NCI-H2171 treated with DMSO at 0.1 percent for 48 hours (cell line): ENCODE measurements at places on chromosomes 4 and X.
A peak's percentile ranks its signal among the peaks of the same experiment; 100 is the strongest.

DNA sequence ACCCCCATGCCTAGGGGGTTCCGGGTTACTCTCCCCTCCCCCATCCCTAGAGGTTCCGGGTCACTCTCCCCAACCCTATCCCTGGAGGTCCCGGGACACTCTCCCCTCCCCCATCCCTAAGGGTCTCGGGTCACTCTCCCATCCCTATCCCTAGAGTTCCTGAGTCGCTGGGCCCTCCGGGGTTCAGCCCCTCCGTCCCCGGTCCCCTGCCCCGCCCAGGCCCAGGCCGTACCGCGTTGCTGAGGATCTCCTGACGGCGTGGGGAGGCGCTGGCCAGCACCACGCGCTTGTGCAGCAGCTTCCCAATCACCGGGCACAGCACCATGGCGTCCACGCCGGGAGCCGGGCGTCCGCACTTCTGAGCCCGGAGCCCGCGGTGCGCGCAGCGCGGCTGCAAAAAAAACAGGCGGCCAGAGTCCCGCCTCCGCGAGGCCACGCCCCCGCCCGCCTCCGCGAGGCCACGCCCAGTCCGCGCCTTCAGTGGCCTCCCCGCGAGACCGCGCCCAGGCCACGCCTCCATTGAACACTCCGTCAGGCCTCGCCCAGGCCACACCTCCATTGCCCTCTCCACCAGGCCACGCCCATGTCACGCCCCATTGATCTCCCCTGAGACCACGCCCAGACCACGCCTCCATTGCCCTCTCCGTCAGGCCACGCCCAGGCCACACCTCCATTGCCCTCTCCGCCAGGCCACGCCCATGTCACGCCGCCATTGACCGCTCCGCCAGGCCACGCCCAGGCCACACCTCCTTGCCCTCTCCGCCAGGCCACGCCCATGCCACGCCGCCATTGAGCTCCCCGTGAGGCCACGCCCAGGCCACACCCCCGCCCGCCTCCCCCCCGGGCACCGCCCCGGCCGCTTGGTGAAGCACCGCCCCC lies at the start of gene ASMTL:
Gene ASMTL, minus strand, starts transcription at position 394 of the 879 bp plus-strand sequence. Its CDS starts 69 bp downstream, at position 325.
- no peak for DNase-seq

DNA sequence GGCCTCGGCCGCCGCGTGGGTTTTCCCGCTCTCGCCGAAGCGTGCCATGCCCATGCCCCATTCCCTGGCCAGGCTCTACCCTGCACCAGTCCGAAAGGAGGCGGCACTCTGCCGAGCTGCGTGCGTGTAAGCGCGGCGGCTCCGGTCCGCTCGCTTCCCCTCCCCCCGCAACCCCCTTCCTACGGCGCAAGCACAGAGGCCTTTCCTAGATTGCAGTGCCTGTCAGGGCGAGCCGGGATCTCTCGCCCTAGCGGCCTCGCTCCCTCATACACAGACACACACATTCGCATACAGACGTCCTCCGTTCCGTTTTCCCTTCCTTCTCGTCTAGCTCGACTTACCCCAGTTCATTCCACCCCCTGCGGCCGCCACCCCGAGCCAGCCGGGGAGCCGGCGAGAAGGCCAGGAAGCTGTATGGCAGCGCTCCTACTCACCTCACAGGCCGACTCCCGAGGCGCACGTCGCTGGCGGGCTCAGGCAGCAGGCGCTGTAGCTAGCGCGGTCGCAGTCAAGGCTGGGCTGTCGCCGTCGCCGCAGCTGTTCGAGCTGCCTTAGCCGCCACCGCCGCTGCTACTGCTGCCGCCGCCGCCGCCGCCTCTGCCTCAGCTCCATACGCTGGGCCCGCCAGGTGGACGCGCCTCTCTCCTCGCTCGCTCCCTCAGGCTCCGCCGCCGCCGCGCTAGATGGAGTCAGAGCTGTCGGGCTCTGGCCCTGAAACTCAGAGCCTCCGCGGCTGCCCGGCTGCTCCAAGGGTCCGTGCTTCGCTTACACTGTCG lies 615 bp downstream of the NEXMIF start:
- DNase-seq, result peak; percentile 61

DNA sequence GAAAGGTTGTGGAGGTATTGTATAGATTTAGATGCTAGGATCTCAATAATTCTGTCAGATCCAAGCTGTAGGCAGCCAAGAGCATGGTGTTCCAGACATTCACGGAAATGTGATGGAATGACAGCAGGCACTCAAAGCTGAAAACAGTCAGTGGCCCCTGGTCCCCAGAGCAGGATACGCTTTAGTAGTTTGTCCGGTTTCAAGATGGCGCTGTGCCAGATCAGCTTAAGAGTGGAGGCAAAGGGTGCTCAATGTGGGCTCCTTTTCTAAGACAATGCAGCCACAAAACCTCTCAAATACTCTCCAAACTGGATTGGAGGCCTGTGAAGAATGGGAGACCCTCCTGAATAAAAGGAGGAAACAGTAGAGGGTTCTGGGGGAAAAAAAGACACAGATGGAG lies 291.2 kb upstream of the HS3ST1 start:
- no peak for DNase-seq

DNA sequence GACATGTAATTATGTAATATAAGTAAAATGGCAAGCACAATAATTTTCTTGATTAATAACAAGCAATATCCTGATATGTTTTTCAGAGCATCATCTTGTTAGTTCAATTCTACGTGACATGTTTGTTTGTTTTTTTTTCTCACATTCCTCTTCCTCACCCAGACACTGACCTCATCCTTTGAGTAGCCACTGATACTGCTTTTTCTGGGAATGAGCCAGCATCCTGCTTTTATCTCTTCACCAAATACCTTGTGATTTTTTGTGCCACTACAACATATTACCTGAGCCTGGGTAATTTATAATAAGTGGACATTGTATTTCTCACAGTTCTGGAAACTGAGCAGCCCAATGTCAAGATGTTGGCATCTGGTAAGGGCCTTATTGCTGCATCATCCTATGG lies 484.0 kb downstream of the NAF1 start:
- no peak for DNase-seq

DNA sequence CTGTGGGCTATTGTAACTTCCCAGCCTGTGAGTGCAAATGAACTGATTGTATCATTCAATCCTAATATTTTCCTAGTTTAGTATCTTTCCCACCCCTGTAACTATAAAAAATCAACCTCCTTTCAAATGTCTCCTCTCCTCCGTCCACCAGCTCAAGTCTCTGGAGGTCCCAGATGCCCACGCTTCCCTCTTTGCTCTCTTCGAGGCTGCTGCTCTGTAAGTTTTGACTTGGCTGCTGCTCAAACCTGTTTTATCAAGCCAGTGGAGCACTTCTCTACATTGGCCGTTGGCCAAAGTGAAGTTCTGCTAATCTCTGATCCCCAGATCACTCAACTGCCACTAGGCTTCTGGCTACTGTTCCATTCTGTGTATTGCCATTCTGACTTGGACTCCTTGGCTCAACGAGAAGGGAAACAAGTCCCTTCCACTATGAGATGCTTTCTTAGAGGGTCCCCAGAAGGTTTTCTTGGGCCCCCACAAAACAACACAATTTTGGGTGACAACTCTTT lies 60.7 kb upstream of the RAPGEF2 start:
- DNase-seq, result peak; percentile 20

GRCh38 chr4:12458621-12459020 lies 1025.5 kb downstream of the RAB28 start:
- DNase-seq, result no peak

DNA sequence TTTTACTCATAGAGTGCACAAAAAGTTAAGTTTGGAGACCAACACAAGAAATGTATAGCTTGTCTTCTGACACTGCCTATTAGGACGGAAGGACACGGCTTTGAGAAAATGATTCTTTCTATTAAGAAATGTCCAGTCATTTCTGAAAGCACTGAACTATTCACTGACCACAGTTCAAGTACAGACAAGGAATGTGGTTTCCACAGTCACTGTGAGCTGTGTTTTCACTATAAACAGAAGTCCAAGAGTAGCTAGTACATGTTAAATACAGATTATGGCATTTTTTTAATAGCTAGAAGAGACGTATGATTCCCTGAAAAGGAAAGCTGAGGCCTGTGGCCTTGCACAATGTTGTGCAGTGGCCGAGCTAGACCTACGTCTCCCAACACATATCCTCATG lies 115.1 kb upstream of the GPM6A start:
- DNase-seq, result no peak

DNA sequence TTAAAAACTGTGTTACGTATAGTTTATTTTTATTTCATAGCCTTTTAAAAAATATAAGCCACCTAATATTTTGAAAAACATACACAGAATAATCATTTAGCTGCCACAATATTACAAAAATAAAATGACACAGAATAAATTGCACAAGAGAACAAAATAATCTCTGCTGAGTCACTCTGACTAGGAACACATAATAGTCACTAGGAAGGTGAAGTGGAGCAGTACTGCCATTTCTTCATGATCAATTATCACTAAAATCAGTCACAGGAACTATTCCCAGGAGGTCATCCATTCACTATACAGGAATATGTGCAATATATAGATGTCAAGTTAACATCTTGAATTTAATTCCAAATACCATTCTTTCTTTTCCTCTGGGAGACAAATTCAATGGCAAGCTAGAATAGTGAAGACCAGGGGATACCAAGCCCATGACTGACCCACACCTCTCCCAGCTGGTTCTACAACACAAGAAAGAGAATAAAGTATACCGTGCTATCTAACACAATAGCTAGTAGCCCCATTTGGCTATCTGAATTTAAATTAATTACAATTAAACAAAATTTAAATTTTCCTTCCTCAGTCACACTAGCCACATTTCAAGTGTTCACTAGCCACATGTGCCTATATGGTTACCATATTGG lies 5.9 kb downstream of the SMIM43 start:
- DNase-seq, result no peak

DNA sequence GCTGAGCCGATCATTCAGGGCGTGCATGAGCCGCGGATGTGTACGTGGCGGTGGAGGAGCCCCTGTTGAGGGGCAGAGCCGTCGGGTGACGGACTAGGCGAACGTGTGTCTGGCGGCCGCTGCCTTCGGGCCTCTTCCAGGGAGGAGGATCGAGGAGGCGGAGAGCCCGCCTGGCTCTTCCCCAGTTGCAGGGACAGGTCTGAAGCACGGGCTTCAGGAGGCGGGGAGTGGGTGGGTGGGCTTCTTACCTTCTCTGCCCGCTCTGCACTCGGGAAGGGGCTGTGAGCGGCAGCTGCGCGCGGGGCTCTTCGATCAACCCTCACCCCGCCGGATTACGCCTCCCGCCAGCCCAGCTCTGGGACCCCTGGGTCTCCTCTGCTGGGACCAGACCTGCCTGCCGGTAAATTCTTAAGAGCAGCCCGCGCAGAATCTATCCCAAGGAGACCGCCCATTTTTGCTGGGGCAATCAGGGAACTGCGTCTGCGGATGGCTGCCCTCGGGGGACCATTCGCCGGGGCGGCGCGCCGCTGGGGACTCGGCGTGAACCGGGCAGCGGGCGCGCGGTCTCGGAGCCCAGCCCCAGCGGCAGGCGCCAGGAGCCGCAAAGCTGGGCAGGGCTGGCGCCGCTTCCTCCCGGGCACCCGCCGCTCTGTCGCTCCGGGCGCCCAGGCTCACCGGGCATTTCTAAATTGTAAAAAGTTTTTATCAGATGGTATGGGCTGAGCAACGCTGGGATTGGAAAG lies 4.9 kb downstream of the PLAC8 start:
- peak; percentile 68 for DNase-seq

DNA sequence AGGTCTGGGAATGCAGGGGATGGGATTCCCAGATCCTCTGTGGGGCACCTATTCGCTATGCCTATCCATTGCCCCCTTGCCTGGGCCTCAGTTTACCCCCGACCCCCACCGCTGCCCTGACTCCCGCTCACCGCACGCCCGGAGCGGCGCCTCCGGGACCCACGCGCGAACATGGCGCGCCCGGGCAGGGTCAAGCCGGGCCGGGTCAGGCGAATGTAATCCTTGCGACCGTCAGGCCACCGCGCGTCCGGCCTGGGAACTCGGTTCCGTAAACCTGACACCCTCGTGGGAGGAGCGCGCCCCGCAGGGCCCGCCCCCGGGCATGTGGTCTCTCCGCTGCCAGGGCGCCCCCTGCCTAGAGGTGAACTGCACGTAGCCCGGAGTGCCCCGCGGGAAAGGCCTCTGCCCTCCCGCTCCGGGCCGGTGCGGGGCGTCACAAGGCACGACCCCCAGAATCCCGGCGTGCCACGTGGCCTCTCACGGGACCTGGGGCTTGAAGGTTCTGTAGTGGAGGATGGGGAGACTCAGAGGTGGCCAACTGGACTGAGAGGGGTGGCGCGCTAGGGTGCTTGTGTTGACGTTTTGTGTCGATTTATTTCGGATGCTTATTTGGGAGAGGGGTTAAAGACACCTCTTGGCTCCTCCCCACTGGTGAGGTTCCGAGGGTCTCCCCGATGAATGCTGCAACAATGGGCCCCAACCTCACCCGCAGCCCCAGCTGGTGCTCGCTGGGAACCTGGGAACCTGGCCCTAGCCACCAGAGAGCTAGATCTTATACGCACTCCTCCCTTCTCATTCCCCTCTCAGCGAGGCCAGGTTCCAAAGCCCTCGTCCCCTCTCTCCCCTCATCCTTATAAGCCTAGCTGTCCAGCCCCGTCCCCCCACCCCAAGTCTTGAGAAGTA lies at the start of gene PRICKLE3:
Gene PRICKLE3, minus strand, starts transcription at position 249 of the 903 bp plus-strand sequence. Its CDS starts 76 bp downstream, at position 173.
- DNase-seq, result peak; percentile 52

- no peak for DNase-seq
Observed at GRCh38 chrX:37722595-37722994, 37.0 kb downstream of the XK start.

- no peak for DNase-seq
Observed at GRCh38 chrX:40462795-40463194, 118.0 kb upstream of the ATP6AP2 start.

- DNase-seq, result no peak
Observed at GRCh38 chr4:113169368-113169767, 119.9 kb downstream of the ANK2 start.

GRCh38 chrX:7054219-7055216 lies 93.0 kb upstream of the STS start:
- peak; percentile 9 for DNase-seq

DNA sequence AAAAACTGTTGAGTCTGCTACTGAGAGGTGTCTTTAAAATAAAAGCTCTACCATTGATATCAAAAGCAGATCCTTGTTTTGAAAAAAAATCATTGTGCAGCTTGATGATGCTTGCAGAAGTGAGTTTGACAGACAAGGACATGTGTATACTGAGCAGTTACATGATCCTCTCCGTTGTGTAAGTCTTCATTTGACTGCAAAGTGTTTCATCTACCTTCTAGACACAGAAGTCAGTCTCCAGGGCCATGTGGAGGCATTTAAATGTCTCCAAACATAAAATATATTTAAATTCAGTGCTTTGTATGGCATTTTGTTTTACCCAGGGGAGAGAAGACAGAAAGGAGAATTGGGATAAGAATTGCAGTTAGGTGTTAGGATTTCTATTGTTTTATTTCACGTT lies 107.8 kb upstream of the MYOZ2 start:
- no peak for DNase-seq

GRCh38 chrX:8647176-8647575 lies 84.8 kb downstream of the ANOS1 start:
- DNase-seq, result no peak

DNA sequence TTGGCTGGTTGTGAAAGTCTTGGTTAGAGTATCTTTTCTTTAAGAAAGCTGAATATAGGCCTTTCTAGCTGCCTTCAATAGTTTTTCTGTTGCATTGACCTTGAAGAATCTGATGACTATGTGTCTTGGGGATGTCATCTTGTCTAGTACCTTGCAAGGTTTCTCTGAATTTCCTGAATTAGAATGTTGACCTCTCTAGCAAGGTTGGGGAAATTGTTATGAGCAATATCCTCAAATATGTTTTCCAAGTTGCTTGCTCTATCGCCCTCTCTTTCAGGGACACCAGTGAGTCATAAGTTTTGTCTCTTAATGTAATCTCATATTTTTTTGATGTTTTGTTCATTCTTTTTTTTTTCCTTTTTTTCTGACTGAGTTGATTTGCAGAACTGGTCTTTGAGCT lies 194.7 kb downstream of the RAB28 start:
- no peak for DNase-seq

GRCh38 chr4:174579421-174579820 lies 57.1 kb upstream of the HPGD start:
- no peak for DNase-seq
